Fibroblast of skin of right quadriceps (primary cell): ENCODE measurements at places on chromosomes 11 and 22.

- DNase-seq = no peak
Measured at GRCh38 chr11:94925422-94926270, 47.7 kb downstream of the CWC15 start.

GRCh38 chr11:90884181-90884580, 661.3 kb upstream of the CHORDC1 start:
- no peak for DNase-seq

- DNase-seq = peak; percentile 91
Measured at GRCh38 chr11:122101625-122102291, 14.3 kb downstream of the BLID start.

DNA sequence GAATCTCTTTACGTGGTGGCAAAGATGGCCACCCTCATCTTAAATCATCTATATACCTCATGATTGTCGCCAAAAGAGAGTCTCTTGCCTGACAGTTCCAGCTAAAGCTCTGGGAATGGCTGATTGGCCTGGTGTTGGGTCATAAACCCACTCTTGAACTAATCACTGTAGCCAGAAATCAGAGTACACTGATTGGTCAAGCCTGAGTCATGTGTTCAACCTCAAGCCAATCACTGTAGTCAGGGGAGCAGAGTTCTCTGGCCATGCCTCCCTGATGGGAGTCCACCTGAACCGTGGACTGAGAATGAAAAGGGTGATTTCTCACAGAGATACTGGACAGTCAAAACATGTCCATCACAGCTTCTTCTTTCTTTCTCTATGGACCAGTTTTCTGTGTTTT, 45.8 kb downstream of the RCN1 start:
- no peak for DNase-seq

DNA sequence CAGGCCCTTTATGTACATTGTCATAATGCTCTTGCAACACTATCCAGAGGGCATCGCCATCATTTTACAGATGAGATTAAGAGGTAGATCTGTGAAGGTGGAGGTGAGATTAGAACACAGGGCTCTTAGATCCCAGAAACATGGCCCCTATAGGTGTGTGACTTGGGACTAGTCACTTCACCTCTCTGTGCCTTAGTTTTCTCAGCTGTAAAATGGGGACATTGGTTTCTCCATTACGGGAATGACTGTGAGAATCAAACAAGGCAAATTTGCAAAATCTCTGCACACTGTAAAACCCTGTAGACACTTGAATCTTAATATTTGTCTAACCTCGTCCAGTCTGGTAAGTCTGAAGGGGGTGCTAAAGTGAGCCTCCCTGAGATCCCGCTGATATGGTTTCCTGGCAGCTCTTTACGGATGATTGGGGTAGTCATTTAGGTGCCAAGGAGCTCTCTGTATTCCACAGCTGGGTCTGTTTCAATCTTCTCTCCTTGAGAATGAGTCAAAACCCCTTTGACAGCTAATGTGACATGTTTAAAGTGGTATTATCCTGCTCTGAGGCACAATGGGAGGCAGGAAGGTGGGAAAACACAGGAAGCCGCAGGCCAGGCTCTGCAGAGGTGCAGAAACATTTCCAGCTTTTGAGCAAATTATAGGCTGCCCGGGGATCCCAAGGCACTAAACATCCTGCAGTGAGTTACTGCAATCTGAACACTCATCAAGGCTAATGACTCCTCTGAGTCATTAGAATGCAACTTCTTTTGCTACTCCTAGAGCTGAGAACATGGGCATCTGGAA, 140.8 kb downstream of the CCDC81 start:
- DNase-seq = peak; percentile 96

DNA sequence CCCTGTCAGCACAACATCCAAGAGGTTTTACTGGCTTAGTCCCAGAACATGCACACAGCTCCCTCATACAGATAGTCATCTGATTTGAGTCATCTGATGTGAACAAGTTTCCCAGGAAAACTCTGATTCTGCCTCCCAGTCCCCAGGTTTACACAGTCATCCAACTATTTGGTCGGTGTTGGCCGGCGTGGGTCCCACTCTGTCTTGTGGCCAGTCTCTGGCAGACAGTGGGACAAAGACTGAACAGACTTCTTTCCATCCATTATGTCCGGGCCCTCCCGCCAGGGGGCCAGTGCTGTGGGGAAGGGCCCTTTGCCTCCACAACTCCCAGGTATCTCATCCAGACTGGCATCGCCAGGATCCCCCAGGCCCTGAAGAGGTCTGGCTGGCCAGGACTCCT, 60.0 kb downstream of the BTG4 start:
- DNase-seq = peak; percentile 42

GRCh38 chr11:11931461-11932055, 76.9 kb downstream of the DKK3 start:
- peak; percentile 70 for DNase-seq

- DNase-seq = no peak
Measured at GRCh38 chr11:133224271-133224670, 308.0 kb downstream of the OPCML start.

DNA sequence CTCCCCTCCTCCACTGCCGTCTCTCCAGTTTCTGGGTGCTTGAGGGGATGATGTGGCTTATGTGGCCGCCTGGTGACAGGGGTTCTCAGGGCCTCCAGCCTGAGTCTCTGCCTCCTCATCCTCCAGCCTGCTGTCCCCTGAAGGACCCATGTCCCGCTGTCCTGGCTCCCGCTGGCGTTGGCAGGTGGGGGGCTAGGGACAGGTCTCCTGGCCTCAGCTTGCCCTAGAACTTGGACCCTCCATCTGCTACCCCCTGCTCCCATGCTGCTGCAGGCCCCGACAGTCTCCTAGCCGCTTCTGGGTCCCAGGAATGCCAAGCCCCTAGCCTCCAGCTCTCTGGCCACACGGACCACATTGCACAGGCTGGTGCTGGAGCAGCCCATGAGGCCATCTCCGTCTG, 13.9 kb upstream of the CELSR1 start:
- no peak for DNase-seq

- DNase-seq = no peak
Measured at GRCh38 chr11:123487157-123487744, 57.2 kb downstream of the GRAMD1B start.

DNA sequence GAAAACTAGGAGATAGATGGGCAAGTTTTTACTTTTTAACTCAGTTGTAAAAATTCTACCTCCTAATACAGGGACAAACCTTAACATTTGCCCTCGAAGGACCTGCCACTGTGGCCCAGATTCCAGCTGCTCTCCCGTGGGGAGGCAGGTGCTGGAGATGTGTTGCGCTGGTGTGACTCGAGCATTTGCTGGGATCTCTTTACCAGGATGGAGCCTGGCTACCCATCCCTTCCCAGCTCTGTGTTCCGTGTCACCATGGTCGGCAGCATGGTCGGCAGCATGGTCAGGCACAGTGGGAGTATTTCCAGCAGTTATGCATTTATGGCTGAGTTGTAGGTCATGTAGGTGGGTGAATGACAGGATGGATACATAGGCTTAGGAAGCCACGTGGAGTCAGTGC, 41.1 kb downstream of the OTOG start:
- DNase-seq = no peak

- no peak for DNase-seq
Measured at GRCh38 chr11:103648054-103648453, 388.4 kb upstream of the DDI1 start.

DNA sequence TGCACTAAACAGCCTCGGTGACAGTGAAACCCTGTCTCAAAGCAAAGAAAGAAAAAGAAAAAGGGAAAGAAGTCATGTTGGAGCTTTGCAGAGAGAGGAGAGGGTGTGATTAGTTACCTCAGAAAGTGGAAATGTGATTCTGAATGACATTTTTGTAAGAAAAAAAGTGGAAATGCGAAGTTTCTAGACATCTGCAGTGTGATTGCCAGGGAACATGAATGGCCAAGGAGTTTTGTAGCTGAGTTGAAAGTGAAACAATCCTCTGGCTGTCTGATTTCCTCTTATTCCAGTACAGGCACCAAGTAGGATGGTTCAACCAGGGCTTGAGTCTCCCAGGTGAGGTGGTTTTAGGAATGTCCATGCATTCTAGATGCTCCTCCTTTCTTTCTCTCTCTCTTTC, 17.8 kb upstream of the SYVN1 start:
- DNase-seq = no peak

DNA sequence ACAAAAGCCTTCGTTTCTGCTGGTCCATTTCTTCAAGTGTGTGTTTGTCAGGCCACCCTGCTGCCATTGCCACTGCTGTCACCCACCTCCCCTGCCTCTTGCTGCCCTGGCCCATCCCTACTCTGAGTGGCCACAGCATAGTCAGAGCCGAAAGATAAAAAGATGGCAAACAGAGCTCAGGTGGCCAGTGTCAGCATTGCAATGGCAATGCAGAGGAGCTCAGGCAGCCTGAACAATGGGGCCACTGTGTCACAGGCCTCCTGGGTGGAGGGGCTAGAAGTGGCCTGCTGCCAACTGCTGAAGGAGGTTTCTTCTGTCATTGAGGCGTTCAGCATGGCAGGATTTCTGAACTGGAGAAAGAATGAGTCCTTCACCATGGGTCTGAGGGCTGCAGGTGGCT, 137.1 kb downstream of the CSNK2A3 start:
- no peak for DNase-seq

- peak; percentile 100 for DNase-seq
Measured at GRCh38 chr22:37431801-37432707, 4.8 kb upstream of the ELFN2 start.

GRCh38 chr11:113396690-113397089, 9.1 kb downstream of the ANKK1 start:
- DNase-seq = no peak

- no peak for DNase-seq
Measured at GRCh38 chr22:31497148-31497938, 1.0 kb downstream of the SFI1 start.

GRCh38 chr11:293852-294661, 5.1 kb downstream of the PGGHG start:
- no peak for DNase-seq

GRCh38 chr22:45019861-45020655, 10.3 kb upstream of the PHF21B start:
- DNase-seq = no peak

DNA sequence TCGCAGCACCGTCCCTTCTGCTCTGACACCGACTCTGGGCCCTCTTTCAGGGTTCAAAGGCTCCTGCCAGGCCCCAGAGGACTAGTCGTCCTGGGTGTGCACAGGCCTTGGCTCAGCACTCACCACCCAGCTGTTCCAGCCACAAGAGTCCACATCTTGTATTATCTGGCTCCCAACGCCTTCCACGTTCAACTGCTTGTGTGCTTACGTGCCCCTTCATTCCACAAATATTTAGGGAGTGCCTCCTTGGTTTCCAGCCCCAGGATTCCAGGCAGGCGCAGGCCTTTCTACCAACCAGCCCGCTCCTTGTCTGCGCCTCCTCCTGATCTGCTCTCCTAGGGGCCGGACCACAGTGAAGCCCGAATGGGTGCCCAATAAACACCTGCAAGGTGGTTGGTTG, 70.9 kb downstream of the SCUBE1 start:
- DNase-seq = no peak

DNA sequence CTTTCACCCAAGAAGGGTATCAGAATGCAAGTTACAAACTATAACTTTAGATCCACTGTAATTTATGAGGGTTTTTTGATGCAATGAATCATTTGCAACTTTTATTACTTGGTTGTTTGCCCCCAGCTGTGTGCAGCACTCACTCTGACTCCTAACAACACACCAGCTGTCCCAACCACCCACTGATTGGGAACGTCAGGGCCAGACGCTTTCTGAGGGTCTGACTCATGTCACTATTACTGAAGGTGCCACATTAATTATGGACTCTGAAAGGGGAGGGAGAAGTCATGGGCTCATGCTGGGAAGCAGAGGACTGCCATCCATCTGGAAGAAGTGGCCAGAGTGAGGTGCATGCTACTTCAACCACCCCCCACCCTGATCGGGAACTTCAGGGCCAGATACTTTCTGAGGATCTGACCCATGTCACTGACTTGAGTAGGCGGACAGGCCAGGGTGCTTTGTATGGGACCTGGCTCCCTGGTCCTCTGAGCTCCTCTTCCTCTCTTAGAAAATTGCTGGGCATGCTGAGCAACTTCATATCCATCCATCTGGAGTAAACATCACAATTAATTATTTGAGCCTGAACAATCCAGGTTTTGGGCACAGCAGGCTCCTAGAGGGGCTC, 44.9 kb upstream of the DRD2 start:
- peak; percentile 35 for DNase-seq

GRCh38 chr11:68342459-68343158, 30.2 kb downstream of the LRP5 start:
- DNase-seq = peak; percentile 48
